ENCODE measurements at places on chromosomes 2 and 18.

GRCh38 chr2:151855111-151855510 is 26.9 kb upstream of the ARL5A start:
- DNase-seq, result no peak

GRCh38 chr18:31099450-31100230 is 2.6 kb downstream of the DSC2 start:
- no peak for DNase-seq

- DNase-seq, result no peak
These were observed 339.7 kb downstream of the RPRM start for GRCh38 chr2:153138651-153139375.

DNA sequence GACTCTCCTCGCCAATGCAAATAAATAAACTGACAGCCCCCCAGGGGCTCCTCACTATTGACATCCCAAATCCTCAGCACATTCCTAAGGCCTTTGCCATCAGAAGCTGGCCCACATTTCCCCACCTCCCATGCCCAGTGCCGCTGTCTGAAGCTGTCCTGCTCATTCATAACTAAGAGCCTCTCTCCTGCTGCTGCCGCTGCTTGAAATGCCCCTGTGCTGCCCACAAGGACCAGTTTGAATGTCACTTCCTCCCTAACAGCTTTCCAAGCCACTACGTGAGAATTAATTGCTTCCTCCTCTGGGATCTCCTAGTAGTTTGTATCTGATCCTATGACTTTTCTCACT is 151.6 kb upstream of the CAPN13 start:
- DNase-seq, result no peak

- no peak for DNase-seq
These were observed 52.7 kb upstream of the CCDC68 start for GRCh38 chr18:55012008-55012407.

GRCh38 chr2:69734035-69734611 is 7.8 kb upstream of the ANXA4 start:
- no peak for DNase-seq

GRCh38 chr2:129255610-129256313 is 723.7 kb upstream of the RAB6C start:
- DNase-seq, result no peak

DNA sequence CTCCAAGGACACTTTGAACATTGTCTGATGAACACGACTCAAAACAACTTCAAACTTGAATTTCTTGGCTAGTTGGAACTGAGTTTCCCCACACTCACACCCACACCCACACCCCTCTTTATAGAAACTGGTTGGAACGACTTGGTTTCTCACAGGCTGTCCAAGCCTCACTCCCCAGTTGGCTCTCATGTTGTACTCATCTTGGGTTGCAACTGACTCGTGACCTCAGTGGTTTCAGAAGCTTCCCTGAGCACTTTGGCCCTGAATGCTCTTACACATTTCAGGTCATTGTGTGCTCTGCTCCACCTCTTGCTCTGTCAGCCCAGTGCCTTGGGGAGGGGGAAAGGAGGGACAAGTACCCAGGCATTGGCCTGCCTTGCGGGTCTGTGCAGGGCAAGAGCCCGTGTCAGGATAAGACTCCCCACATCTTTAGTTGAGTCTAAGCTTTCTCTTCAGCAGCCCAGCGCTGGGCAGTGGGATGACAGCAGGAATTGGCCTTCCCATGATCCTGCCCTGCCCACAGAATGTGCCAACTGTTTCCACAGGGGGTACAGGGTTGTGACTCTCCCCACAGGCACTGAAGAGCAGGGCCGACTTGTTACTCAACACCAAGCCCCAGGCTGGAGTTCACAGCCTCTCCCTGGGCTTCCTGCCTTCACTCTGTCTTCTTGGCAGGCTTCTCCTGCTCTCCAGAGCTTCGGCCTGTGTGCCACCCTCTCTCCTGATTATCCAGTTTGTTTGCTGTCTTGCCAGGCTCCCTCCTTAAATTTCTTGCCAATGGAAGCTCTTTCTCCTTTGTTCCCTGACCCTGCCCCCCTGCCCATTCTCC is 104.6 kb downstream of the RTN4 start:
- no peak for DNase-seq

- no peak for DNase-seq
These were observed 359.4 kb downstream of the PTPRM start for GRCh38 chr18:7926526-7926925.

DNA sequence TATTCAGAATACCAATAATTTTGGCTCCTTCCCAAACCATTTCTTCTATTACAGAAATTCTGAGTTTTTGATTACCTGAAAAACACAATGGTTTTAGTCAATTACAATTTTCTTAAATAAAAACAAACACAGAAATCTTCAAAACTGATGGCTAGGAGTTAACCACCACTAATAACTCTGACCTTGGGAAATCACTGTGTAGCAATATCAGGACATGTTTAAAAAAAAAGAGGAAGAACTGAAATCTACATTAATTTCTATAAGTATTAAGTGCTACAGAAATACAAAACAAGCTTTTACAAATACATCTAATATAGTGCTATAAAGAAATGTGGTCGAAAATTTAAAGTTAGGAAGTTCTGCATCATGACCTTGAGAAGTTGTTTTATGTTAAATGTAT is 14.9 kb downstream of the L3MBTL4 start:
- DNase-seq, result no peak

- no peak for DNase-seq
These were observed 3.6 kb downstream of the ITM2C start for GRCh38 chr2:230868161-230868946.
